ENCODE measurements at places on chromosomes 13 and 19.
A peak's percentile ranks its signal among the peaks of the same experiment; 100 is the strongest.

DNA sequence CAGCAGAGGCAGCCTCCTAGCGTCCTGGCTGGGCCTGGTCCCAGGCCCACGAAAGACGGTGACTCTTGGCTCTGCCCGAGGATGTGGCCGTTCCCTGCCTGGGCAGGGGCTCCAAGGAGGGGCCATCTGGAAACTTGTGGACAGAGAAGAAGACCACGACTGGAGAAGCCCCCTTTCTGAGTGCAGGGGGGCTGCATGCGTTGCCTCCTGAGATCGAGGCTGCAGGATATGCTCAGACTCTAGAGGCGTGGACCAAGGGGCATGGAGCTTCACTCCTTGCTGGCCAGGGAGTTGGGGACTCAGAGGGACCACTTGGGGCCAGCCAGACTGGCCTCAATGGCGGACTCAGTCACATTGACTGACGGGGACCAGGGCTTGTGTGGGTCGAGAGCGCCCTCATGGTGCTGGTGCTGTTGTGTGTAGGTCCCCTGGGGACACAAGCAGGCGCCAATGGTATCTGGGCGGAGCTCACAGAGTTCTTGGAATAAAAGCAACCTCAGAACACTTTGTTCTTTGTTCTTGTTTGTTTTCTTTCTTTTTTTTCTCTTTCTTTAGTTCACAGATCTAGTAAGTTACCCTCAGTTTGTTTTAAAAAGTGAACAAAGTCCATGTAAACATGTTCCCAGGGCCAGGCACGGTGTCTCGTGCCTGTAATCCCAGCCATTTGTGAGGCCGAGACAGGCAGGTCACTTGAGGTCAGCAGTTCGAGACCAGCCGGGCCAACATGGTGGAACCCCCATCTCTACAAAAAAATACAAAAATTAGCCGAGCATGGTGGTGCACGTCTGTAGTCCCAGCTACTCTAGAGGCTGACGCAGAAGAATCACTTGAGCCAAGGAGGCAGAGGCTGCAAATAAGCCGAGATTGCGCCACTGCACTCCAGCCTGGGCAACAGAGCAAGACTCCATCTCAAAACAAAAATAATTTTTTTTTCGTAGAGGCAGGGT lies 10.2 kb downstream of the ANGPTL4 start:
- no peak for DNase-seq

GRCh38 chr13:45895881-45896280 lies 44.3 kb upstream of the SIAH3 start:
- DNase-seq = no peak

- DNase-seq = peak; percentile 63
Observed at GRCh38 chr19:31232871-31233270, 116.4 kb downstream of the TSHZ3 start.

DNA sequence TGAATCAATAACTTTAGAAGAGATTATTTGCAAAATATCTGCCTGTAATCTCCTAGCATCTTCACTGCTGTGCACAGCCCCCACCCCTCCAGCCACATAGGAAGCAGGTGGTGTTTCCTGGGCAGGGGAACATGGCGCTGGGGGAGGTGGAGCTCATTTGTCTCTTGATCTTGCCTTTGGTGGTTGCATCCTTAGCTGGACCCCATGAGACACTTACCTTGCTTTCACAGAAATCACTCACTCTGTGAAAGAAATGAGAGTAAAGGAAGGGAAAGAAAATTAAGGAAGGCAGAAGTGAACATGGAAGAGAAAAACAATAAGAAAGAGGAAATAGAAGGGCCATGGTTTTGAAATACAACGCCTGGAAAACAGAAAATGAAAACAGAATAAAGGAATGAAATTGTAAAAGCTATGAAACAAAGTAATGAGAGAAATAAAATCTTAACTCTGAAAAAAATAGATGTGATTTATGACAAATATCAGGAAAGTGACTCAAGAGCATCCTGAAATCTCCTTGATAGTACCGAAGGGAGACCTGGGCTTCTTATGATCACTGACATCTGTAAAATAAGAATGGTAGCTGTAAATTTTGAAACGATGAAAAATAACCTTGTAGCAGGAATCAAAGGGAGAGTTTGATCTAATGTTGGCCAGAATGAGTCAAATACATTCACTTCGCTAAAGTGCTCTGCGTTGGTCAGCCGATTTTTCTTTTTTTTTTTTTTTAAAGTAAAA lies 17.2 kb upstream of the RNASEH2B start:
- no peak for DNase-seq

- DNase-seq = no peak
Observed at GRCh38 chr19:32870981-32871451, 1.4 kb upstream of the SLC7A9 start.

DNA sequence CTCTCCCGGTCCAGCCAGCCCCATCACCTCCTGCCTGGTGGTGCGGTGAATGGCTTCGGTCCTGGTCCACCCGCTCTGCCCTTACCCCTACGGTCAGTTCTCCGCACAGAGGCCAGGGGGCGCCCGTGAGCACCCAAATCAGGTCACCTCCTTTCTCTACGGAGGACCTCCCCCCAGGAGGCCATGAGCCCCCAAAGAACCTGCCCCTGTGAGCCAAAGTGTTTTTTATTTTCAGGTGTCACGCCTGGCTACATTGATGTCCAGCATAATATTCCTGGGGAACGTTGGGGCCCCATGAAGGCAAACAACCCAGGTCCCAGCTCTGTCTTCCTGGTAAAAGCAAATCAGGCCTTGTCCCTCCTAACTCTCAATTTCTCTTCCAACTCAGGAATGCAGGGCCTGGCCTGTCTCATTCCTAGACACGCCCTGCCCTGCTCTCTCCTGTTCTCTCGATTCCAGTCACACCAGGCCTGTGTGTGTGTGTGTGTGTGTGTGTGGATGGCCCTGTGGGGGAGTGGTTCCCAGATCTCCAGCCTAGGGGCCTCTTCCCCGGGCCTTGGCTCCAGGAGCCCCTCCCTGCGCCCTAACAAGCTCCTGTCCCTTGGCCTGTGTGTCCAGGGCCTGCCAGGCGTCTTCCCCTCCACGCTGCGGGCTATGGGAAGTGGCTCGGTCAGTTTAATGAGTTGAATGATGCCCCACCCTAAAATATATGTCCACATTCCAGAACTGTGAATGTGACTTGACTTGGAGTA lies 9.7 kb upstream of the GIPC1 start:
- DNase-seq = peak; percentile 70

GRCh38 chr19:7004313-7004931 lies 16.8 kb downstream of the MBD3L2B start:
- peak; percentile 27 for DNase-seq

- no peak for DNase-seq
Observed at GRCh38 chr19:42175952-42176648, 41.4 kb downstream of the DEDD2 start.

GRCh38 chr13:77416666-77417212 lies 89.8 kb upstream of the MYCBP2 start:
- no peak for DNase-seq

- DNase-seq = no peak
Observed at GRCh38 chr19:46402725-46403124, 10.6 kb downstream of the CCDC8 start.

Data from brain microvascular endothelial cell (primary cell).